ENCODE measurements at places on chromosomes 12 and 14.

- DNase-seq: no peak
Observed at GRCh38 chr12:127253797-127254327, 1013.1 kb upstream of the TMEM132C start.

DNA sequence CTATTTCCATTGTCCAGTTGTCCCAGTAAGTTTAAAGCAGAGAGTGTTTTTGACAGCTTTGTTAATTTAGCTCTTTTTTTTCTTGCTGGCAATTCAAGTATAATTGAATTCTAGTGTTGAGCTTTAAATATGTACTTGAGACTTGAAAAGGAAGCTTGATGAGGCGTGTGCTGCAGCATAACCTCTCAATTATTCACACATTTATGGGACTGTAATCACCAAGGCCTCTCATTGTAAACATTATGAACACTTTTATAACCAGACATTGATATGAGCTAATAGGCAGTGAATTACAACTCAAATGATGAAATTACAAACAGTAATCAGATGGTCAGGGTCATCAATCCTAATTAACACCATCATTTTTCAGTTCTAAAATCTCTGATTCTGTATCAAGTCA is 378.0 kb upstream of the DDHD1 start:
- no peak for DNase-seq

DNA sequence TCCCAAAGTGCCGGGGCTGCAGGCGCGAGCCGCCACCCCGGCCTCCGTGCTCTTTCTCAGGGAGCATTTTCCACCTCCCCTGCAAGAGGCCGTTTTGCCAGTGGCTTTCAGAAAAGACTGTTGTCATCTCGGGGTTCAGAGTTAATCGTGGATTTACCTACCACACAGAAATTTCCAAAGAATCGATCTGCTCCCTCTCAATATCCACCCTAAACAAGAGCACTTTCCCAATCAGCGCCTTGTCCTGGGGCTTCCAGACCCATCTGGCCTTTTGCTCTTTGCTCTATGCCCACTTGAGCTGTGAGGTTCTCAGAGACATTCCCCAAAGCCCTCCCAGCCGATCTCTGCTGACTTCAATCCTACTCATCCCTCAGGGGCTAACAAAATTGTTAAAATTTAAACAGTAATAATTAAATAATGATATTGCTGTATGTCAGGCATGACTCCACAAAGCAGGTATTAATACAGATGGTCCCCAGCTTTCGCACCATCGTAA is 86.6 kb downstream of the NINJ2 start:
- no peak for DNase-seq

GRCh38 chr12:21456291-21456780 is 18.9 kb downstream of the PYROXD1 start:
- DNase-seq: peak; percentile 84

- DNase-seq: no peak
Observed at GRCh38 chr14:82951171-82951570, 1417.5 kb upstream of the SEL1L start.

- no peak for DNase-seq
Observed at GRCh38 chr14:71262441-71262840, 355.2 kb downstream of the PCNX1 start.

GRCh38 chr14:38197784-38198335 is 9.8 kb upstream of the SSTR1 start:
- no peak for DNase-seq

DNA sequence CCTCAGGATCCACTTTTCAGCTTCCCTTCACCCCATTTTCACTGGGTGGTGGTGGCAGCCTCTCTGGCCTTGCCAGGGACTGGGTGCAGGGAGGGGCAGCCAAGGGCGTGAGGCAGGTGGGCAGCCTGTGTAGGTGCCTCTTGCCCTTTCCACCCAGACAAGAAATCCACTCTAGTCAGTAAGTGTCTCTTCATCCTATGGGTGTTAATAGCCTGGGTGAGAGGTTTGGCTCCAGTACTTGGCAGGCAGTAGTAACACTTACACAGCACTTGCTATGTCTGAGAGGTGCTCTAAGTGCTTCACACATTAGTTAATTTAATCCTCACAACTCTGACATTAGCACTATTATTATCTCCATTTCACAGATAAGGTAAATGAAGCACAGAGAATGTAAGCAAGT is 171.9 kb downstream of the EMP1 start:
- no peak for DNase-seq

- no peak for DNase-seq
Observed at GRCh38 chr12:92301356-92301755, 155.7 kb upstream of the BTG1 start.

GRCh38 chr12:69872804-69873203 is 47.8 kb downstream of the MYRFL start:
- DNase-seq: no peak

DNA sequence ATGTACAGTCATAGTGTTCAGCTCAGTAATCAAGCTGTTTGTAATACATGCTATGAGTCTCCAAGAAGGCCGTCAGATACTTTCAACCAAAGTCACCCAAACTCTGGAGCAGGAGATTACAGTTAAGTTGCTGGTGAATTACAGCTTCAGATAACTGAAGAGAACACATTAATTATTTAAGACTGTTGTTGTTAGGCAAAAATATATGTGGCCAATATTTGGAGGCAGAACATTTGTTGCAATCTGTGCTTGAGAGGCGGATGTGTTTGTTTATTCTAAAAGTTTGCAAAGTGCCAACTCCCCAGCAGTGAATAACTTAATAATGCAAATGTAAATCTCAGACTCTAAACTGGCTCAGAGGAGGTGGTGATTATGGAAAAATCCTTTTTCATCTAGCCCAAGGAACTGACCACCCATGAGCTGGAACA is 300.7 kb upstream of the TBX3 start:
- no peak for DNase-seq

- no peak for DNase-seq
Observed at GRCh38 chr14:97414718-97415098, 617.5 kb downstream of the VRK1 start.

DNA sequence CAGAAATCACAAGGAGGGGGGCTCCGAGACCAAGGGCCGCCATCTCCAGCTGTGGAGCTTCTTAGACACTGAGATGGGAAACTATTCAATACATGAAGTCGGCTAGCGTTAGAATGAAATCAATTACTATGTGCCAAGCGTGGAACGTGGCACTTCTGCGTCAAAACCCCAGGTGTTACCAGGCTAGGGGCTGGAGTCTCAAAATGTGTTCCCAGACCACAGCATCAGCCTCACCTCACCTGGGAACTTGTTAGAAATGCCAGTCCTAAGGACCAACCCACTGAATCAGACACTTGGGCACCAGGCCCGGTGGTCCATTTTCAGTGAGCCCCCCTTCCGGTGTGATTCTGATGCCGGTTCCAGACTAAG is 5.0 kb upstream of the SETD1B start:
- no peak for DNase-seq

GRCh38 chr12:104909761-104910160 is 48.3 kb downstream of the SLC41A2 start:
- no peak for DNase-seq

DNA sequence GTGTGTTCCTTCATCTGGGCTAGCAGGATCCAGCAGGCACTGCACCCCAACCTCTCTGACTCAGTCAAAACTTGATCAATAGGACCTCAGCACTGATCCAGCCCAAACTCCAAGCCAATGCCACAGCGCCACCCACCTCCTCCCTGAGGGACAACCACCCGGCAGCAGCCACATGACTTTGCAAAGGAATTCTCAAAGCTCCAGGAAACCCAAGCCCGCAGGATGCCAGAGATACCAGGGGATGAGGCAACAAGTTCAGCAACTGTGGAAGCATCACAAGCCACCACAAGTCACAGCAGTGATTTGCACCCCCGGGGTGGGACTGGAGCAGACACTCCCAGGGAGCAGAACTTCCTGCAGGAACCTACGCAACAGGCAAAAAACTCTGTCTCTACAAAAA is 37.3 kb downstream of the ACTN1 start:
- DNase-seq: no peak

GRCh38 chr12:101570047-101570446 is 24.7 kb upstream of the MYBPC1 start:
- DNase-seq: no peak

DNA sequence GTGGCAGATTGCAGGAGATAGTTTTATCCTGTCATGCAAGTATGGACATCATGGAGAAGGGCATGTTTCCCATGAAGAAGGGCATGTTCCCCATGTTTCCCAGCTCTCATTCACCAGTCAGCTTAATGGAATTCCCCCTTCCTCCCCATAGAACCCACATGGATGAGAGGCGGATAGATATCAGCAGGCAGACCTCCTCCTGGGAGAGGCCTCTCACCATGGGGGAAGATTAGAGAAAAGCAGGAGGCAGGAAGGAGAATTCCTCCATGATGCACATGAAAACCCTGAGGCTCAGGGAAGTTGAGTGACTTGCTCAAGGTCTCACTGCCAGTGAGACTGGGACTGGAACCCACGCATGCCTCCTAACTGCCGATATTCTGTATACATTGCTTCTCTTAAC is 92.9 kb upstream of the FOXN3 start:
- no peak for DNase-seq

GRCh38 chr12:105235281-105235731 is 668 bp downstream of the APPL2 start:
- DNase-seq: peak; percentile 11

- DNase-seq: no peak
Observed at GRCh38 chr14:24196071-24197055, 1.1 kb upstream of the TM9SF1 start.

- DNase-seq: no peak
Observed at GRCh38 chr12:104775731-104776231, 182.3 kb downstream of the SLC41A2 start.

- no peak for DNase-seq
Observed at GRCh38 chr12:124861492-124861891, 2.2 kb downstream of the SCARB1 start.

DNA sequence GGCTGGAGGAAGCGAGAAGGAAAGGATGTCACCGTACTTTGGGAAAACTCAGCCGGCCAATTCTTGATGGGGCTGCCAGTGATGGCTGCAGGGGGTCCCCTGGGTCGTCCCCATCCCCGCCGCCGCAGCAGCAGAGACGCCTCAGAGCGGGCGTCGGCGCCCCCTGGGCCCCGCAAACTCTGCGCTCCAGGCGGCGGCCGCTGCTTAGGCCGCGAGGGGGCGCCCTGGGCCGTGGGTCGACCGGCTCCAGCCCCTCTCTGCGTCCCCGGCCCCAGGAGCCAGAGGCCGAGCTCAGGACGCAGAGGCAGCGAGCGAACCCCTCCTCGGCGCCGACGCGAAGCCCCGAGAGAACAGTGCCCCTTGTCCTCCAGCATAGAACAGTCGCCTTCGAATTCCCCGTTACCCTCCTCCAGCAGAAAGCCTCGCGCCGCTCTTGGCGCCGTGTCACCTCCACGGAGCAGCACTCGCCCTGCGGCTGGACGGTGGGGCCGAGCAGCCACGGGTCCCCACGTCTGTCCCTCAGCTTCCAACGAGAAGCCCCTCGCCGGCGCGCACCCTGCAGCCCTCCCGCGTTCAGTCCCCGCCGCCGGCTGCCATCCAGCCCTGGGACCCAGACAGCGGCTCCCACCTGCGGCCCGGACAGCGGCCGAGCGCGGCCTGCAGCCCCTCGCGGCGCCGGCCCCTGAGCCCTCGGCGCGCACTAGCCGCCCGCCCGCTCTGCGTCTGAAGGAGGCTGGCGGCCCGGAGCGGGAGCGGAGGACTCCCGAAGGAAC is 106.6 kb downstream of the PRICKLE1 start:
- peak; percentile 67 for DNase-seq

Measured in activated CD4-positive, alpha-beta T cell treated with anti-CD3 and anti-CD28 coated beads, Interleukin-2, Interleukin-6, amounts not matched to agents 100 ng/mL and 50 ng/mL, durations not matched to agents 16 hours and 8 hours (primary cell).